ENCODE measurements at places on chromosomes 6 and 20.

DNA sequence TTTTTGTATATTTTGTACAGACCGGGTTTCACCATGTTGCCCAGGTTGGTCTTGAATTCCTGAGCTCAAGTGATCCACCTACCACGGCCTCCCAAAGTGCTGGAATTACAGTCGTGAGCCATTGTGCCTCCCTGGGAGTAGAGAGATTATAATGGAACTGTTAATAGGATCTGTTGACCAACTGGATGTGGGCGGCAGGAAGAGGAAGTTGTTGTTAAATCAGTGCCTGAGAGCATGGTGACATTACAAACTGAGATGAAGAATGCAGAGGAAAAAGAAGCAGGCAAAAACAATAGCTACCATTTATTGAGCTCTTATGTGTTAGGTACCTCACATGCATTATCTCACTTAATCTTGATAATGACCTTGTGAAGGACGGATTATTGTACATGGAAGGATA is 9.2 kb upstream of the L3MBTL3 start:
- no peak for DNase-seq

DNA sequence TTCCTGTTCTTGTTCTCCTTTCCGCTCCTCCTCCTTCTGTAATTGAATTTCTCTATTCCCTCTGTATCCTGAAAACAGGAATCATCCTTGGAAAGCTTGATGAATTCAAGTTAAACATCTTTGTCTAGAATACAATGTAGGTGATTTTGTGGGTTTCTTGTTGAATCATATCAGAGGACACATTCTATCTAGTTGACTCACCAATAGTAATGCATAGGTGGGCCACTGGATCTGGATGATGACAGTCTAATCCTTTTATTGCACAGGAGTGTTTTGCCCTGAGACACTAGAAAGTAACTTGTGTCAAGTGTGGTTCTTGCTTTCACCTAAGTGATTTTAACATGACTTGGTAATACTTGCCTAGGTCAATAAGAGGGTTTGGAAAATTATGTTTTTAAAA is 164.3 kb downstream of the RFPL4B start:
- DNase-seq: peak; percentile 53

DNA sequence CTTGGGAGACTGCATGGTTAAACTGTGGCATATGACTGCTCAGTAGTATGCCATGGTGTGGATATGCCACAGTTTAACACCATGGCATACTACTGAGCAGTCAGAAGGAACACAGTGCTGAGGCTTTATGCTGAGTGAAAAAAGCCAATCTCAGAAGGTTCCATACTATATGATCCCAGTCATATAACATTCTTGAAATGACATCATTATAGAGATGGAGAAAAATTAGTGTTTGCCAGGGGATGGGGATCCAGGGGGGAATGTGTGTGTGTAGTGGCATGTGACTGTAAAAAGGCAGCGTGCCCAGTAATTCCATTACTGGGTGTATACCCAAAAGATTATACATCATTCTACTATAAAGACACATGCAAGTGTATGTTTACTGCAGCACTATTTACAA is 85.8 kb downstream of the FOXF2 start:
- DNase-seq: no peak

DNA sequence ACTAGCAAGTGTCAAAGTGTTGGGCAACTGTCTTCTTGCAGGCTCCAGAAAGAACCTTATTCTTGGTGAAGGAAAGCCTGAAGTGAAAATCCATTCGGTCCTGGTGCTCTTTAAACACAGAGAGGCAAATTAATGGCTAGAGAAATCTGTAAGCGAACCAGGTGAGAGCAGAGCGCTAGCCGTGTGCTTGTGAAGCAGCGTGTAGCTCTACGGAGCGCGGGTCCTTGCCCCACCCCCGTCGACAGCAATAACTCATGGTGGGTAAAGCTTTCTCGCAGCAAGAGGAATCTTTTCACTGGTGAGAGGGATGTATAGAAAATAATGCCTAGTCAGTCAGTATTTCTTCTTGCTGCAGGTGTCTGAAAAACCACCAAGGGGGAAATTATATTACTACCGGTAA is 37.0 kb upstream of the EMILIN3 start:
- DNase-seq: no peak

DNA sequence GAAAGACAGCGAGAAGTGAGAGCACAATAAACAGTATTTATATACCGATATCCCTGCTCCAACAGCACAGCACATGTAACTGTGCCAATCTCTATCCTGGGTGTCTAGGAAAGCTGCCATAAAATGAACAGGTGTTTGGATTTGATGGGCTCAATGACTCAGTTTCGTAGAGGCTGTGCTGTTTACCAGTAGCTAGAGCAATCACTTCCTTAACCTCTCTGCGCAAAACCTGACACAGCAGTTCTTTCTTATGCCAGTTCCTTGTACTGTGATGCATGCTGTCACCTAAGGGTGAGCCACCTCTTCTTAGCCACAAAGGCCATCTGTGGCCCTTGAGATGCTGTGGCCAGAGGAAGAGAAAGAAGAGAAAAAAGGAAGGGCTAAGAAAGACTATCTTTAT is 59.3 kb downstream of the SHPRH start:
- DNase-seq: no peak

DNA sequence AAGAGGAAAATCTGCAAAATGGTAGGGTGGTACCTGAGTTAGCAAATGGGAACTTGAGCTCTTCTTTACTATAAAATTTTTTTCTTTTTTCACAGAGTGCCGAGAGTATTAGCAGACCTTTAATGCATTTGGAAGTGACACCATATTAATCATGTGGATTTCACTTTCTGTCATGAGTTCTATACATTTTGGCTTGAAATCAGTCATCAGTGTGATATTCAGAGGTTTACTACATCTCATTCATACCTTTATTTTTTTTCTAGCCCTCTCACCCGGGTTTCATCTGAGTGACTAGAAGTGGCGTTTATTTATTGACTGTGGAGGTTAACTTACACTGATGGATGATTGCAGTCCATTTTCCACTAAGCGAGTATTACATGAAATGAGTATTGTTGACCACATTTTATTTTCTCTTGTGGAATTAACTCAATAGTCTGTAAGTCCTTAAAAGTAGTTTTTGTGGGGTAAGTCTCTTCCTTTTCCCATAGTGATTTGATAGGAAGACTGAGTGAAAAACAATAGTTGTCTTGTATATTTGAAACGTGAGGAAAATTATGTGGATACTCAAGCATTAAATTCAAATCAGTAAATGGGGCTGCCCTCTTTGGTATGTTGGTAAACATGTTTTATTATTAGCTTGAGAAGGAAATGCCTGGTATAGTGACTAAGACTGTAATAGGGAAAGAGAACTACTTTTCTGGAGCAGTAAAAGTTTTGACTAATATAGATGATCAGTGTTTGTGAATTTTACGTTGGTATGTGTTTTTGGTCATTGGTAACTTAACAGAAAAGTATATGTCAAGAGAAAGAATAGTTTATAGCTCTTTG is 55.5 kb downstream of the JARID2 start:
- DNase-seq: no peak

GRCh38 chr6:148470156-148470555 is 127.5 kb downstream of the SASH1 start:
- no peak for DNase-seq

DNA sequence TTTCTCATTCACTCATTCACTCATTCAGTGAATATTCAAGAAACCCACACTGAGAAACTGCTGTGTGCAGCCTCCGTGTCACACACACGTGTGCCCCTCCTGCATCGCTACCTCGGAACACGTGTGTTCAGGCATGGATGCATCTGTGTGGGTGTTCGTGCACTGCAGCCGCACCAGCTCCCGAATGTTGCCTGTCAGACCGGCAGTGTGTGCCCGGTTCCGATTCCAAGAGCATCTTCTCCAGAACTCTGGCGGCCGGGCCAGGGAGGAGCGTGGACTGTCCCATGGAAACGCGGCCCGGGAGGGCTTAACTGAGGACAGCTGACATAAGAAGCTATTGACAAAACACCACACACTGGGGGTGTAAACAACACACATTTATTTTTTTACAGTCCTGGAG is 216.0 kb downstream of the DLL1 start:
- no peak for DNase-seq

- DNase-seq: no peak
These were observed at the start of gene FILIP1 for GRCh38 chr6:75493400-75494064. FILIP1 (minus strand) TSS chr6:75493800; CDS start chr6:75414972, 78,828 bp downstream.

DNA sequence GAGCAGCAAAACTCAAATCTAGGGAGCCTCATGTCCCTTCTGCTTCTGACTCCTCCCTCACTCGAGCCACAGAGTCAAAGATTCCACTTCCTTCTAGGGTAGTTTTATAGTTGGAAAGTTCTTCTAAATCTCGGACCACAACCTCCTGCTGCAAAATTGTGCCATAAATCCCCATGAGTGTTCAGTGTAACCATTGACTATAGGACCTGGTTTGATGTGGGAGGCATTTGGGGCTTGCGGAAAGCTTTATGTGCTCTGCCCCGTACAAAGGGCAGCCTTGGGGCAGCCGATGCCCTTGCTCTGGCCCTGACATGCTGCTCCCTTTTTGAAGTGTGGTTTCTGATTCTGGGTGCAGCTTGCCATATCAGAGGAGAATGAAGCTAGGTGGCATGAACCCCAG is 43.6 kb upstream of the IER3 start:
- no peak for DNase-seq

DNA sequence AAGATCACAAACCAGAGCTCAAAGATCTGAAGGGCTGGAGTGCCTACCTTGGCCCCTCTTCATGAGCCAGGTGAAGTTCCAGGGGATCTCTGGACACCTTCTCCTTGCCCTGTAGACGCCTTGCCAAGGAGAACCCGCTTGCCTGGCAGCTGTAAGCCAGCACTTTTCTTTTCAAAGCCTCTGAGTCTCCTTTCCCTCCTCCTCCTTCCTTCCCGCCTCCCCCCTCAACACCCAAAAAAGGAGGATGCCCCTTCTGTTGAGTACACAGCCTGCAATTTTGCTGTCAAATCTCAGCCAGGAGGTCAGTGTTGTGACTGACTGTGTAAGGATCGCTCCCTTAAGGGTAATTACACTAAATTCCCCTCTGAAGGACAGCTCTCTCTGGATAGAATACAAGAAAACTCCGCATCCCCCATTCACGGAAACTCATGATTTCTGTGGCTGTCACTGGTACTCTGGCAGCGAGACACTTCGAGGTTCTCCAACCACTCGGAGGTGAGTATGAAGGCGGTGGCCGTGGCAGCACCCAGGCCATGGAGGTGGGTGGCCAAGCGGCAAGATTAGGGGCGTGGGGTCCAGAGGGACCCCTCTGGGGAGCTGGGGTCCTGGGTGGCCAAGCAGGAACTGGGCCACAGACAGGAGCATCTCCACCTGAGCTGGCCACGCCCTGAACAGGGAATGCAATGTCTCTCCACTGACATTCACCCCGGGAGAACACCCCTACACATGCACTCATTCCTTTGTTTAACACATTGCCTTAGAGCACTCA is 23.2 kb upstream of the FOXP4 start:
- no peak for DNase-seq

- DNase-seq: peak; percentile 79
These were observed at the start of gene PPP1R18 for GRCh38 chr6:30686009-30686907. PPP1R18 (minus strand) TSS chr6:30686645; CDS start chr6:30686018, 627 bp downstream.

DNA sequence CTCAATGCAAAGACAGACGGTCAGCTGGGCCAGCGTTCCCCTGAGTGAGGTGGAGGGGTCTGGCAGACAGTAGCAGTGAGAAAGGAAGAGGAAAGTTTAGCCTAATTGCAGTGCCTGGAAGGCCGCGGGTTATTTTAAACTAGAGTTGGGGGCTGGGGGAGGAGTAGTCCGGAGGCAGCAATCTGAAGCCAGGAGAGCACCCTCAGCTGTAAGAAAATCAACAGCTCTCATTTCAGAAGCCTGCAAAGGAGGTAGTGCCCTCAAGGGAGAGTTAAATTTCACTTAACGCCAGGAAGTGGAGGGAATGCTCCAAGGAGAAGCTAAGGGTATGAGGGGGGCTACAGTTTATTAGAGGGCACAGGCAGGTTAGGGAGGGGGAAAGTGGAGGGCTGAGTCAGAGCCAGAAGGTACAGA is 26.9 kb downstream of the RING1 start:
- DNase-seq: no peak

DNA sequence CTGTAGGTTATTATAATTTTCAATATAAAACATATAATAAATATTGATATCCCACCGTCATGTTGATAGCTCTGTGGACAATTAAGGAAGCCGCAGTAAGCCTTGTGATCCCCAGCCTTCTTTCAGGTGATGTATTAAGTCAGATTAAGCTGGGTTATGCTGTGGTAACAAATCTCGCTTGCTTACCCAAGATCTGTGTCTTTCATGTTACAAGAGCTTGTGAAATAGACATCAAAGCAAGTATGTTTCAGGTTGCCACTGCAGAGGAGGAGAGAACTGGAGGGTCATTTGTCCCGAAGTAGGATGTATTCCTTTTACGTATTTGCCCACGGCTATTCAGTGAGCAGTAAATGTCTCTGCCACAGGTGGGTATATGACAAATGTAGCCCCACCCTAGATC is 17.8 kb upstream of the BCKDHB start:
- no peak for DNase-seq

- DNase-seq: no peak
These were observed 192.6 kb upstream of the CITED2 start for GRCh38 chr6:139567095-139567494.

GRCh38 chr20:37344506-37345338 is 1.2 kb upstream of the SRC start:
- peak; percentile 77 for DNase-seq

DNA sequence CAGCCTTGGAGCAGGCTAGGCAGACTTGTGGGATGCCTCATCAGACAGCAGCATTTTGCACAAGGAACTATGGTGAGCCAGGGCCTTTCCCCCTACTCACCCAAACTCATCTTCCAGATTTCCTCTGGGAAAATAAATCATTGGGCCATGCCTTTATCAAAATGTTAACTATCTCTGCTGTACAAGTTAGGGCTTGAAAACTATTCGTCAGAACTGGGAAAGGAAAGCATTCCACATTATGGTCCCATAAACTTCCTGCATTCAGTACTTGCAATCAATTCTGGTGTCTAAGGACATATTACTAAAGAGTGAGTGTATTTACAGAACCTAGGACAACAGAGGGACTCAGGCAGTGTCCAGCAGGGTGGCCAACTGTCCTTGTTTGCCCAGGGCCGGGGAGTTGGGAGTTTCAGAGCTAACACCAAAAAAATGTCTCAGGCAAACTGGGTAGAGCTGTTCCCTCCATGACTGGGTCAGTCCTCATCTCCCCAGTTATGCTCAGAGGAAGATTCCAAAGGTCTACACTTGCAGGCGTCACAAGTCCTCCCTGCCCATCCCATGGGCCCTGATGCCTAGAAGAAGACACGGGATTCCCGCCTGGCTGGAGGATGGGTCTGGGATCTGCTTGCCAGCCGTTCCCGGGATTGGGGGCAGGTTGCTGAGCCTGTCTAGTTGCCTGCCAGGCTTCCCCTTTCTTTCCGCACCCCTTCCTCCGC is 72.2 kb downstream of the SLC22A3 start:
- DNase-seq: no peak

DNA sequence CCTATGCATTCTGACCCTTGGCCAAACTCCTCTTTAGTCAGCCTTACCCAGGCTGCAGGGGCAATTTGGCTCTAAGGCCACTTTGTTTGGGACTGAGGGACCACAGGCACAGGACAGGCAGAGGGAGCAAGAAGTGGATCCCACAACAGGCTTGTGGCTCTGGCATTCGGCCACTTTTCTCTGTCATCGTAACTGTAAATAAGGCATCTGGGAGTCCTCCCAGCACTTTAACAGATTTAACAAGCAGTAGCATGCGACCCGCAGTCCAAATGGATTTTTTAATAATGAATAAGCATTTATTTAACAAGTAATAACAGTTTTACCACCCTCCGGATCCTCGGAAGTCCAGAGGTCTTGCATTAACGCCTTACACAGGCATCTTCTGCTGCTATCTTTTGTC is 16.1 kb upstream of the CDH22 start:
- no peak for DNase-seq
